Uterine smooth muscle cell (primary cell): ENCODE measurements at places on chromosomes 1 and 21. TPM values are rescaled to one million over a fixed set of nuclear protein-coding genes. Genes with fewer than 3 reads are reported as not detected.

INKA2 gene
- 0.87 and 0.89 TPM in 2 replicates for total RNA-seq

HRNR gene
- total RNA-seq: not detected in 2 replicates

C1orf210 gene
- total RNA-seq: 0.11 TPM in 1 of 2 replicates, not detected in the other

NPHS2 gene
- not detected in 2 replicates for total RNA-seq

PROX1 gene
- total RNA-seq: under 0.01 and 0.12 TPM in 2 replicates
